Omental fat pad (tissue), 4 donors: ENCODE measurements at places on chromosomes 2 and 18. TPM values are rescaled to one million over a fixed set of nuclear protein-coding genes. Genes with fewer than 3 reads are reported as not detected.

The IL1A gene
- 2.2 TPM for total RNA-seq

The ANKRD30BL gene
- not detected for total RNA-seq

The ELOA2 gene
- not detected for total RNA-seq

The GPR45 gene
- total RNA-seq = not detected

The CXCR4 gene
- 29.6 TPM for total RNA-seq

The ACKR3 gene
- total RNA-seq = 115 TPM

The CCDC85A gene
- 46.0 TPM for total RNA-seq

The NT5DC4 gene
- not detected for total RNA-seq

The GPR75 gene
- total RNA-seq = 6.3 TPM

The BOLL gene
- not detected for total RNA-seq

GRCh38 chr2:200788121-200788718 is 23.5 kb upstream of the BZW1 start:
- no peak for DNase-seq

DNA sequence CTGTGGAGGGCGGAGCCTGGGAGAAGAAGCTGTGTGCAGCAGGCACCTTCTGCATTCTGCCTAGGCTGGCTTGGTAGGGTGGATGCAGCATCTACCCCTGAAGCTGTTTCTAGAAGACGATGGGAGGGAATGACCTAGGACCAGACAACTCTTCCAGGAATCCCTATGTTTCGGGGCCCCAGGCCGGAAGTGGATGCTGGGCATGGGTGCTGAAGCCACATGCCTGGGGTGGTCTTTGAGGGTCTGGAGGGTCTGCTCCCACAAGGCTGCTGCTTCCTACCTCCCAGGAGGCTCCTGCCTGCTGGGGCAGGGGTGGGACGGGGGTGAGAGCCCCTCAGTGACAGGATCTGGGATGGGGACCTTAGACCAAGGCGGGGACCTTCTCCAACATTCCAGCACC is 61.0 kb downstream of the CIB4 start:
- DNase-seq = no peak

DNA sequence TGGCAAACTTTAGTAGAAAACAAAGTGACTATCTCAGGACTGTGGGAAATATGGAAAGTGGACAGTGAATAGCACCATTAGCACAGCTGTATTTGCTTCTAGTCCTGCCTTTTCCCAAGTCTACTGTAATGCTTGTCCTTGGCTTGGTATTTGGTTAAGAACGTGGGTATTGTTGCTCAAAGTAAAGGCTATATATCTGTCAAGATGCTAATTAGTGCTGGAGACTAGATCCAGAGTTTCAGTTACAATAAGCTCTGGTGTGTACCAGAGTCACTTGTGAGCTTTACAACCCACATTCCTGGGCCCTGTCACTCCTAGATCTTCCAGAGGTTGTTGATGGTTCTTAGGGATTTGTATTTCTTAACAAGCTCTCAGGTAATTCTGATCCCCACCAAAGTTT is 313.6 kb downstream of the SLC8A1 start:
- no peak for DNase-seq

DNA sequence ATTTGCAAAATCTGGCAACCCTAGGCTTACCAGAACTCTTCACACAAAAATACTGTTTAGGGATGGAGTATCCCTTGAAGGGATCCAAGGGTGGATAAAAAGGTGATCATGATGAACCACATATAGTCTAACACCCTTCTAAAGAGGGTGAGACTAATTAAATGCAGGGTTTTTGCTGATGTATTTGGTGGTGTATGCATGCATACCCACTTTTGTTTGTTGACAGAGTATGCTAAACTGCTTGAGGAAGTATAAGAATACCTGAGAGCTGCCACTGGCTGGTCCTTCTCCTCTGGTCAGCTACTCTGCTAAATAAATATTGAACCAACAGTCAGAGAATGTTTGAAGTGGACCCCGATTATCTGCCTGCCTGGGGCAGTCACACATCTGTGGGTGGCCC is 34.2 kb downstream of the RAPGEF4 start:
- no peak for DNase-seq

DNA sequence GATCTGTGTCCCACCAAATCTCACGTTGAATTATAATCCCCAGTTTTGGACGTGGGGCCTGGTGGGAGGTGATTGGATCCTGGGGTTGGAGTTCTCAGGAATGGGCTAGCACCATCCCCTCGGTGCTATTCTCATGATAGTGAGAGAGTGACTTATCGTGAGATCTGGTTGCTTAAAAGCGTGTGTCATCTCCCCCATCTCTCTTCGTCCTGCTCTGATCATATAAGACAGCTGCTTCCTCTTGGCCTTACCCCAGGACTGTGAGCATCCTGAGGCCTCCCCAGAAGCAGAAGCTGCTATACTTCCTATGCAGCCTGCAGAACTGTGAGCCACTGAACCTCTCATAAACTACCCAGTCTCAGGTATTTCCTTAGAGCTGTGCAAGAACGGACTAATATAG is 163.7 kb upstream of the NDUFV2 start:
- no peak for DNase-seq

- no peak for DNase-seq
Observed at GRCh38 chr2:178005756-178006155, 66.8 kb downstream of the PDE11A start.

DNA sequence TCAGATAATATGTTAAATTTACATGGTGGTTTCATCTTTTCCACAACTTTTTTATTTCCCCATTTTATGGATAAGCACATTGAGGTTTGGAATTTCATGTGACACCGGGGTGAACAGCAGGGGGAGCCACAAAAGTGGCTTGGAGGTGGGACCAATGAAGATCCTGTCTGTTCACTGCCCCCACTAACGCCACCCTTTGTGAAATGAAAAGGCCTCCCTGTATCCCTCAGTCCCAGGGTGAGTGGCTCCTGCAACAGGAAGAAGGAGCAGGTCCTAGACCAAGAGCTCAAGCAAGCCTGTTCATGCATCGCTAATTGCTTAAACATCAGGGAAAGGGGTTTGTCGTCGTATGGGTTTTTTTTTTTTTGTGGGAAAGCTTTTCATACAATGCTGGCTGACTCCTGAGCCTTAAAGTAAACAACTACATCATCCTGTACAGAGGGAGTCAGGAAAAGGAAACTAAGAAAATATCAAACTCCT is 267.8 kb upstream of the EPAS1 start:
- DNase-seq = no peak

GRCh38 chr2:134508391-134508790 is 210.4 kb downstream of the TMEM163 start:
- DNase-seq = no peak

DNA sequence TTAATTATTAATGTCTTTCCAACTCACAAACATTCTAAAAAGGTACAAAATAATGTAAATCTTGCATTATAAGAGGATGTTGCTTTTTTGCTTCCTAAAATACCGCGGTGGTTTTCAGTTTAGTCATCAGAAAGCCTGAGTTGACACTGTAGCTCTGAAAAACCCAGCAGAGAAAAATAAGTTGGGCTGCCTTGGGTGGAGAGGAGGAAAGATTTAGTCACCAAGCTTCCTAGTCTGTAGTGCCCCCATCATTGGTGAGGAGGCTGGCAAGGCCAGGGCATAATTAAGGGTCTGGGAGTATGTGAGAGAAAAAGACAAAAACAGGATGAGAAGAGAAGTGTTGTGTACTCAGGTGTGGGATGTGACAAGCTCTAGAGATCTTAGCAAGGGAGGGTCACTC is 5.7 kb downstream of the PTPRM start:
- no peak for DNase-seq

DNA sequence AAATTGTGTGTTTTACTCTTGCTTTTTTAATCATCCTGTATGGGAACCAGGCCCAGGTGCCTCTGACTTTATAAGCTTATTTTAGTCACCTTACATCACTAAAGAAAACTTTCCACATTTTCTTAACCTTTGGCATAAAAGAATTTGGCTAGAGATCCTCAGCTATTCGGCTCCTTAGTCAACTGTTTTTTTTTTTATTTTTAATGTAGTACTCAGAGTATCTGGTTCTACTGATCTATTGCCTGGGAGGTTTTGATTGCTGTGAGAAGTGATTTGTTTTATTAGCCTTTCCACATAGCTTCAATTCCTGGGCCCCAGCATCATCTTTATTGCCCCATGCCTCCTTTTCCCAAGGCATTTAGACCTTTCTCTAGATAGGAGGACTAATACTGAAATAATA is 121.0 kb downstream of the MYO1B start:
- DNase-seq = no peak

GRCh38 chr2:132448331-132448730 is 31.7 kb downstream of the GPR39 start:
- DNase-seq = no peak

- DNase-seq = no peak
Observed at GRCh38 chr2:120737340-120738101, 1.9 kb downstream of the GLI2 start.

DNA sequence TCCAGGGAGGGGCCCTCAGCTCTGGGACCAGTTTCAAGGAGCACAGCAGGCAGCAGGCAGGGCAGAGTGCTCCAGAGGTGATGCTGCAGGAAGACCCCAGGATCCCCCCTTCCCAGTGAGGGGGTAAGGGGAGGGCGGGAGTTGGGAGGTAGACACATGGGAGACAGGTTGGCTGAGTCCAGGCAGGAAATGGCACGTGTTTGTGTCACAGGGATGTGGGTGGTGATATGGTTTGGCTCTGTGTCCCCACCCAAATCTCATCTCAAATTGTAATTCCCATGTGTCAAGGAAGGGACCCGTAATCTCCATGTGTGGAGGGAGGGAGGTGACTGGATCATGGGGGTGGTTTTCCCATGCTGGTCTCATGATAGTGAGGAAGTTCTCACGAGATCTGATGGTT is 25.2 kb upstream of the OTOS start:
- DNase-seq = no peak

DNA sequence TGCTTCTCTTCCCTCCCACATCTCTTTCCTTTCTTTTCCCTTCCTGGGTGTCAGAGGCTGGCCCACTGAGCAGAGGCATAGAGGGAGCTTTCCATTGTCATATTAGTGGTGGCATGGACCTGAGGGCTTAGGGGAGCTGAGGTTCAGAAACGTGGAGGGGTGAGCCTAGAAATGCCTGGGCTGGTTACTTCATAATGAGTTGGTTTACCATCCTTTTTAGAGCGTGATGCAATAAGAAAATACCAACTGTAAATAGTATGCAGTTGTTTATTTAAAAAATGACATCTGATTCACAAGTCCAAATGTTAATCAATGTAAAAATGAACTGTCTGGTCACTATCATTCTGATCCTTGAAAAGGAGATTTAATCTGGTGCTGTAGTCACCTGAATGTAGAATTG is 46.3 kb downstream of the MYO1B start:
- no peak for DNase-seq

DNA sequence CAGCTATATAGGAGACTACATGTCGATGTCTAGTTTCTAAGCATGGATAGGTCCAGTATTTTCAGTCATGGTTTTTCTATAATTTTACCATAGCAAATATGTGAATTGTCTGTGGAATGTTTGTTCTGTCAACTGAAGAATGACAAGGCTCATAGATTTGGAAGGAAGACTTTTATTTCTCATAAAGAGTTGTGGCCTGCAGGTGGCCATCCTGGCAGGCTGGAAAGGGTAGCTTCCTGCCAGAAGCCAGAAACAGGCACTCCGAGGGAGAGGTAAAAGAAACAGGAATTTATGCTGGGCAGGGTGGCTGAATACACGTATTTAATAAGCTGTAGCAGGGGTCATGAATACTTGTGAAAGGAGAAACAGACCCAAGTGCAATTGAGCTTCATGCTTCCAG is 182.1 kb downstream of the PARD3B start:
- DNase-seq = no peak

DNA sequence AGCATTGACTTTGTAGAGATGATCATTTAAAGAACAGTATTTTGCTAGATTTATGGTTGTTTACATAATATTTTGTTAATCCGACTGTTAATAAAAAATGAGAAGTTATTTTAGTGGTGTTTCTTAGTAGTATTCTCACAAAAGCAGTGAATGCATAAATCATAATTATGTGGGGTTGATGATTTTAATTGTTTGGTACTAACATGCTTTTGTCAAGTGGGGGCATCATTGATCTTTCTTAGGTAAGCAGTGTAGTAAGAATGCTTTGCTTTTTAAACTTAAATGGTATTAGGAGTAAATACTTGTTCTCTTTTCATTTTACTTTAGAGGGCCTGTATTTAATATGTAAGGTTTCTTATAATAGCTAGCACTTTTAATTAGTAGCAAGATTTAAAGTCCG is 109.2 kb upstream of the OTX1 start:
- DNase-seq = no peak

- DNase-seq = no peak
Observed at GRCh38 chr2:201821080-201821479, 14.7 kb downstream of the CDK15 start.

DNA sequence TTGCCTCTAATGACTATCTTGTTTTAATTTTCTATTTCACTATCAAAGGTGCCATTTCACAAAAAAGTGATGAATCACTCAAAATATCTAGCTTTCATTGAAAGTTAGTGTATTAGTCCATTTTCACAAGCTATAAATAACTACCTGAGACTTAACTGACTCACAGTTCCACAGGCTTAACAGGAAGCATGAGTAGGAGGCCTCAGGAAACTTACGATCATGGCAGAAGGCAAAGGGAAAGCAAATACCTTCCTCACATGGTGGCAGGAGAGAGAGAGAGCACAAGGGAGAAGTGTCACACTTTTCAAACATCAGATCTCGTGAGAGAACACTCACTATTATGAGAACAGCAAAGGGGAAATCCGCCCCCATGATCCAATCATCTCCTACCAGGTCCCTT is 1220.4 kb upstream of the ZEB2 start:
- no peak for DNase-seq

GRCh38 chr2:197075754-197076337 is 149.3 kb upstream of the PGAP1 start:
- no peak for DNase-seq
